Right ventricle myocardium inferior (tissue), 1 donor: ENCODE measurements at places on chromosomes 4 and X.

DNA sequence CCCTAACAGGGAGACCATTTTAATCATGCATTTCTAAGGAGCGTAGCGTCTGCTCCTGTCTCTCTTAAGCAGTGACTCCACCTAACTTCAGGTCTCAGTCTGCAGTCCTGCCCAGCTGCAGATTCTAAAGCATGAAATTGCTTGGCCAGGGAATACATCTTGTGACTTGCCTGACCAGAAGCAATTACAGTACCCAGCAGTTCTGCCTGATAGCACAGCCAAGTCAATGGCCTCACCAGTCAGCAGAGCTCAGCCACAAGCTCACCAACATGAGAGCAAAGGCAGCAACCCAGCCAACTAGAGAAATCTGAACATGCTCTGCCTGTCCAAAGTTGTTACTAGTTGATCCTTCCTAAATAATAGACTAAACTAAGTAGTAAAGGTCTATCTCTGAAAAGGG is 2011.9 kb upstream of the PCDH10 start:
- DNase-seq = no peak

DNA sequence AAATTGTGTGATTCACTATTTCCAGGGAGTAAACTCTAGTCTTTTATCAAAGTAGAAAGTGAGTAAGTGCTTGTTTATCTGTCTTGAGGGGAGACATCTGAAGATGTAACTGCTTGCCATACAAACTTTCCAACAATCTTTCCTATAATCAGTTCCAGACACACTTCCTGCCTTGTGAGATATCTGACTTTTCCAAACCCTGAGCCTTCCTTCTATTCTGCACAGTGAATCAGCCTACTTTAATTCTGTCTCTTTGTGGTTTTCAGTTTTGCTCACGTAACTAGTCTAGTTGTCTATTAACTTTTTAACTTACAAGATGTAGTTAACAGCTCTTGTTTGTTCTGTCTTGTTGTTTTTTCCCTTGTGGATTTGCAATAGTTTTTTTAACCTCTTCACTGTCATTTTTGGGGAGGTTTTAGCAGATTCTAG is 947.8 kb downstream of the C4orf33 start:
- DNase-seq = no peak

- no peak for DNase-seq
These were observed 102.1 kb upstream of the TENM3 start for GRCh38 chr4:182141061-182141460.

- no peak for DNase-seq
These were observed 46.4 kb upstream of the ABCG2 start for GRCh38 chr4:88204882-88205281.

DNA sequence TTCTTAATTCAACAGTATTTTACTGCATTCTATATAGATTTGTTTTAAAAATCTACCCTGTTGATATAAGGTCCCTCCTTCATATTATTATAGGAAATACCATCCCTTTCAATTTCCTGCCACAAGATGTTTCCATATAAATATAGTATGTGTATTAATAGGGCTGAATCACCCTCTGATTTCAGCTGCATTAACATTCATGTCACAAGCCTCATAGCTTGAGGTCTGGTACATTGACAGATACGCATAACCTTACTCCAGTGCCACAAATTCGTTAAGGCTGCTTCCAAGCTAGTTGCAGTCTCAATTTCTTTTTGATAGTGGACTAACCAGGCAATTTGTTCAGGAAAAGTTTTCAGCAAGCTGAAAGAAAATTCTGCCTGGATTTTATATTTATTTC is 128.4 kb downstream of the KLHL34 start:
- no peak for DNase-seq

GRCh38 chr4:1797861-1798579 is 4.9 kb downstream of the FGFR3 start:
- DNase-seq = no peak

GRCh38 chr4:184342167-184342856 is 124.6 kb upstream of the ENPP6 start:
- DNase-seq = no peak

DNA sequence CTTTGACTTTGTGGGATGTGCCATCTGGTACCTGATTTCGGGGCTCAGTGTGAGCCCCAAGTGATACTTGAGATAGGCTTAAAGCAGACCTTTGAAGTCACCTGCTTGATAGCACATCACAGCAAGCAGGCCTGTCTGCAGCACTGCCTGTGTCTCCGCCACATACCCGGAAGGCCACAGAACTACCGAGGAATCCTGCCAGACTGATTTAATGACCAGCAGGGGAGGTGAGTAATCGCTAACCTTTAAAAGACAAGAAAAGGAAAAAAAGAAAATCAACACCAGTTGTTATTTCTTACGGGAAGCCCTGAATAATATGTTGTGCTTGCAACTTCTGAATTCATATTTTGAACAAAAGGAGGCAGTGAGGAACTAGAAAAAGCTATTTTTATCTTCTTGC is 6.8 kb downstream of the PTCHD1 start:
- DNase-seq = no peak

DNA sequence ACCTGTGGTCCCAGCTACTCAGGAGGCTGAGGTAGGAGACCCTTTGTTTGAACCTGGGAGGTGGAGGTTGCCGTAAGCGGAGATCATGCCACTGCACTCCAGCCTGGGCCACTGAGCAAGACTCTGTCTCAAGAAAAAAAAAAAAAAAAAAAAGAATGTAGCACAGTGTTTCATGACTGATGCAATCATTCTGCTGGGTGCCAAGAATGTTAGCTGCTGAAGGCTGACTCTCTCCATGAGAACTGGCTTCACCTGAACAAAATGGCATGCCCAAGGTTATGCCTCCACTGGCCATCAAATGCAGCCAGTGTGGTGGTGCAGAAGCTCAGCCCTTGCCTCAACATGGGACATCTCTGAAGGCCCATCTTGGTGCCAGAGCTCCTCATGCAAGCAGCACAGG is 412.1 kb downstream of the ADAM29 start:
- DNase-seq = no peak

DNA sequence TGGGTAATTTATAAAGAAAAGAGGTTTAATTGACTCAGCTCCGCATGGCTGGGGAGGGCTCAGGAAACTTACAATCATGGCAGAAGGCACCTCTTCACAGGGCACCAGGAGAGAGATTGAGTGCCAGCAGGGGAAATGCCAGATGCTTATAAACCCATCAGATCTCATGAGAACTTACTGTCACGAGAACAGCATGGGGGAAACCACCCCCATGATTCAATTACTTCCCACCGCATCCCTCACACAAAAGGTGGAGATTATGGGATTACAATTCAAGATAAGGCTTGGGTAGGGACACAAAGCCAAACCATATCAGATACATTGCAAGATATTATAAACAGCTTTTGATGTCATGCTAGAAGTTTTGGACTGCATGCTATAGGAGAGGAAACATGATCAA is 204.3 kb downstream of the VEGFC start:
- DNase-seq = no peak

GRCh38 chr4:76762137-76763130 is 135.5 kb downstream of the SOWAHB start:
- DNase-seq = no peak

GRCh38 chr4:4875611-4876010 is 16.1 kb downstream of the MSX1 start:
- DNase-seq = no peak

- DNase-seq = no peak
These were observed 24.5 kb downstream of the SLC25A43 start for GRCh38 chrX:119423631-119424030.

DNA sequence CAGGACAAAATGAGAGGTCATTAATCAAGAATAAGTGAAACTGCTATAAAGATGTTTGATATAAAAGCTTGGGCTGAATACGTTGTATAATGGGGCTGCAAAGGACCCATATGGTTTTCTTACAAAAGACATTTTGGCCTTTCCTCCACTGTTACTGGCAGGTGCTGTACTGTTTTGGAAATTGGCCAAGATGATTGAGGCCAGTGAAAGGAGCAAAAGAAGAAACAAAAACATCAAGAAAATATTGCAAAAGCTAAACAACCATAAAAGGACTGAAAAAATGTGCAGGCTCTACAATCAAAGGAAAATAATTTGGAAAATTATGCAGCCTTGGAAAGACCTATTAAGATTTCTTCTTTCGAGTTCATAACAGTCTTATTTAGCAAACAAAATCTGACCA is 222.2 kb upstream of the PPP1R2C start:
- no peak for DNase-seq
